ENCODE measurements at places on chromosomes 4 and X.
A peak's percentile ranks its signal among the peaks of the same experiment; 100 is the strongest.

DNA sequence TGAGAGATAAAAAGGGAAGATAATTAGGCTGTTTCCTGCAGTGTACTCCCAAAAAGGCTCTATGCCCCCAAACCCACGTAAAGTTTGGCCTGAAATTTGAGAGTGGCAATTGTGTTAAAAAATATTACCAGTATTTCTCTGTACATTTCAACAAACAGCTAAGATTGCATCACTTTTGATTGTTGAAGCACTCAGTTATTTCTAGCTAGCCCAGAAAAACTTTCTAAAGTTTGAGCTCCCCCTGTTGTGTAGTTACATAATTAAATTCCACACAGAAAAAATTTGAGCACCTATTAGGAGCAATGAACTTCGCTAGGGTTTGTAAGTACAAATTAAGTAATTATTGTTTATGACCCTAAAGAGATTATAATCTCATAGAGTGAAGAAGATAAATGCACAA lies 109.4 kb downstream of the DLG3 start:
- DNase-seq, result no peak

DNA sequence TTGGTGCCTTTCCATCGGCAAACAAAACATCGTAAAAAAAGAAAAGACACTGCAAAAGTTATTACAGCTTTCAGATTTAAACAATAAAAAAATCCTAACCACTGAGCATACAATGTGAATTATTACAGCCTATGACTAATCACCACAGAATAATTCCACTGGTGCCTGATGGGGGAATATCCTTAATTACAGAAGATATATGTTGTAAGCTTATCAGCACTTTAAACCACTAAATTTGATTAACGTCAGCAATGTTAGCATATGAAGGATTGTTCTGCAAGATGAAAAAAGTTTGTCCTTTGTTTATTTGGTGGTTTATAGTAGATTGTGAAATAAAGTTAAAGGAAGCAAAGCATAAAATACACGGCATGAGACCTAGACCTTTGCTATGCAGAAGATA lies 210.2 kb upstream of the ADAMTS3 start:
- no peak for DNase-seq

- no peak for DNase-seq
Observed at GRCh38 chr4:73673286-73673685, 53.0 kb upstream of the RASSF6 start.

DNA sequence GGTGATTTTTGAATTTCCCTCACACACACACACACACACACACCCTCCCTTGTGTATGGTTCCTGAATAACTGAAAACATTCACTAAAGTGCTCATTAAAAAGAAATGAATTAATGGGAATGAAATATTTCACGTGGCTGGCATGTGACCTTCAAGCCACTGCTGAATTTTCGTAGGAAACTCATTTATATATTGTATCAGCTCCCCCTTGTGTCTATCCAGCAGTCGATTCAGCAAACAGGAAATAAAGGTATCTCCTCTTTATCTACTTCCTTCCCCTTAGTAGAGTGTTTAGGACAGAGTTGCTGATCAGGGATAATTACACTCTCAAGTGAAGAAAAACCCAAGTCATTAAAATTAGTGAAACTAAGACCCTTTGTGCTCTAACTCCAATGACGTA lies 912.6 kb upstream of the LCORL start:
- DNase-seq, result no peak

DNA sequence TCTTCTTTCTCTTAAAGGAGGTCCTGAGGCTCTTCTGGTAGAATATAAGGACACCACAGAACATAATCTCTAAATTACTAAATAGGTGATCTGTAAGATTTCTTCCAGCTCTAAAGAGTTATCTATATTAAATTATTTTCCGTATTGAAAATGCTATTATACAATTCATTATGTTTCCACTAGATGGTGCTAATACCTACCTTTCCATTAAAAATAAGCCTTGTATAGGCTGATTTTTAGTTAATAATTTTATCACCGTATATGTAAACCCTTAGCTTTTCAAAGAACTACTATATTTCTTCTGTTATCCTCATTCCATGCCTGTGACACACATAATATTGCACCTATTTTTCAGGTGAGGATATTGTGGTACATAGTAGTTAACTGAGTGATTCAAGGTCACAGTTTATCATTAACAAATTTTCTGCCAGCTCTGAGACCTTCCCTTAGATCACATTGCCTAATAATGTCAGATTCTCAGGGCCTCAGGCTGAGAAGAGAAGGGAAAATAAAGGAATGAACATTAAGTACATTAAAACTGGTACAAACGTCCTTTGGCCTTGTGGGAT lies 138.8 kb downstream of the TEX11 start:
- DNase-seq, result peak; percentile 2

GRCh38 chr4:179110356-179110755 lies 1668.1 kb upstream of the AGA start:
- DNase-seq, result no peak

DNA sequence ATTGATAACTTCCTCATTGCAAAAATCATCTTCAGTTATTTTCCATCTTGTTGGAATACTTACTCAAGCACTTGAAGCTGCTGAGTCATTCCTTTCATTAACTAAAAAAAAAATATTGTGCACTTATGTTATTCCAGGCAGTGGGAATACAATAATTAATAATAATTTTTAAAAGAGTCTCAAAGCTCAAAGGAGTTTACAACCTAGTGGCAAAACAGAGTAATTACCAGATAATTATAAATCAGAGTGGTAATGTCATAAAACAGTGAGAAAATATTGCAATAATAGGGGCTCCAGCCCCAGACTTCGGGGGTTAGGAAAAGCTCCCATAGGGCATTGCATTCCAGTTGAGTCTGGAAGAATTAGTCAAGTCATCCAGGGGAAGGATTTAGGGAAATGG lies 79.6 kb downstream of the DDX53 start:
- DNase-seq, result no peak

DNA sequence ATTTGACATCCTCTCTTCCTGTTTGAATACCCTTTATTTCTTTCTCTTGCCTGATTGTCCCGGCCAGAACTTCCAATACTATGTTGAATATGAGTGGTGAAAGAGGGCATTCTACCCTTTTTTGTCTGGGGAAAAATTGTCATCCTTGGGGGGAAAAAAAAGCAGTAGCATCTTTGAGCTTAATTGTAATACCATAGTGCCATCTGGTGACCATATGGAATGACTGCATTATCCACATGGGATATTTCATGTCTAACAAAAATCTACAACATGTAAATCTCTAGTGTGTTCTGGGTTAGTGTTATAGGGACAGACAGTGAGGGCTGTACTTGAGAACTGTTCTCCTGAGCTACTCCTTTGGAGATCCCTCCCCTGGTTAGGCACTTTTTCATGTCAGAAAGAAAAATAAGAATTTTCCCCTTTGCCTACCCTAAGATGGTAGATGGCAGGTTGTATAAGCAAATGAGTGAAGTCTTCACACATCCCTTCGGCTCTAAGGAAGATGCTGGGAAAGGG lies 26.0 kb downstream of the CAPN6 start:
- DNase-seq, result peak; percentile 54

- no peak for DNase-seq
Observed at GRCh38 chrX:119997570-119997969, 54.0 kb upstream of the NKAP start.

DNA sequence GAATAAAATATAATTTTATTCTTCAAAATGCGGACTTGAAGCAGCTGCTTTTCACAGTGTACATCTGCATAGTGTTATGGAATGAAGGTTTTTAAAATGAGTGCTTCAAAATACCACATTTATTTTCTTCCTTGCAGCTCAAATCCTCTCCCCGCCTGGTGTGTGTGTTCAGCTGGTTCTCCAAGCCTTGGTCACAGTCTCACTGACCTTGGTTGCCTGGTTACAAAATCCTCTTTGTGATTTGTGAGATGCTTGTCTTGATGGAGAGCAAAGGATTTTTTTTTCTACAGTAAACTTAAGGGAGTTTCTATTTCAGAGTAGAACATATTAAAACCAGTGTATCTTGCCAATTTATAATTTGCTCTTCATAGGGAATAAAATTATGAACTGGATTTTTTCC lies 139.2 kb downstream of the PCDH18 start:
- DNase-seq, result no peak

DNA sequence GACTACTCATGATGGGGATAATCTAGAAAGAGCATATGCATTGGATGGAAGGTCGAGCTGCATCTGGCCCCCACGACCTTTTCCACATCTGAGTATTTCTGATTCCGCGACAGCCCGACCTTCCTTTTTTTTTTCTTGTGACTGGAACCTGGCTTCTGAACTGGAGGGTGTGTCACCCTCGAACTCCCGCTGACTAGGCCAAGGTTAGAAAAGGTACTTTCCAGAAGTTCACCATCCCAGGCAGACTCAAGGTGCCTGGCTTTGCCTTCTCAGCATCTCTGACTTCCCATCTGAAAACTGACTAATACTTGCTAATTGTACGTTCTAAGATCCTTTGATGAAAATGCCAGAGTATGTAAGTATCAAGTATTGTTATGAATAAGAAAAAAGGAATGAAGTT lies 49.3 kb upstream of the CD40LG start:
- no peak for DNase-seq

DNA sequence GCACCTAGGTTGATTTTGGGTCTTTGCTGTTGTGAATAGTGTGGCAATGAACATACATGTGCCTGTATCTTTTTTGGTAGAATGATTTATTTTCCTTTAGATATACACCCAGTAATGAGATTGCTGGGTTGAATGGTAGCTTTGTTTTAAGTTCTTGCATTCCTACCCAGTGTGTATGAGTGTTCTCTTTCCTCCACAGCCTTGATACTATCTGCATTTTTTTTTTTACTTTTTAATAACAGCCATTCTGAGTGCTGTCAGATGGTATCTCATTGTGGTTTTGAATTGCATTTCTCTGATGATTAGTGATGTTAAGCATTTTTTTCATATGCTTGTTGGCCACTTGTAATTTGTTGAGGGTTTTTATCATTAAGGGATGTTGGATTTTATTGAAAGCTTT lies 351.8 kb upstream of the GNPDA2 start:
- DNase-seq, result no peak

DNA sequence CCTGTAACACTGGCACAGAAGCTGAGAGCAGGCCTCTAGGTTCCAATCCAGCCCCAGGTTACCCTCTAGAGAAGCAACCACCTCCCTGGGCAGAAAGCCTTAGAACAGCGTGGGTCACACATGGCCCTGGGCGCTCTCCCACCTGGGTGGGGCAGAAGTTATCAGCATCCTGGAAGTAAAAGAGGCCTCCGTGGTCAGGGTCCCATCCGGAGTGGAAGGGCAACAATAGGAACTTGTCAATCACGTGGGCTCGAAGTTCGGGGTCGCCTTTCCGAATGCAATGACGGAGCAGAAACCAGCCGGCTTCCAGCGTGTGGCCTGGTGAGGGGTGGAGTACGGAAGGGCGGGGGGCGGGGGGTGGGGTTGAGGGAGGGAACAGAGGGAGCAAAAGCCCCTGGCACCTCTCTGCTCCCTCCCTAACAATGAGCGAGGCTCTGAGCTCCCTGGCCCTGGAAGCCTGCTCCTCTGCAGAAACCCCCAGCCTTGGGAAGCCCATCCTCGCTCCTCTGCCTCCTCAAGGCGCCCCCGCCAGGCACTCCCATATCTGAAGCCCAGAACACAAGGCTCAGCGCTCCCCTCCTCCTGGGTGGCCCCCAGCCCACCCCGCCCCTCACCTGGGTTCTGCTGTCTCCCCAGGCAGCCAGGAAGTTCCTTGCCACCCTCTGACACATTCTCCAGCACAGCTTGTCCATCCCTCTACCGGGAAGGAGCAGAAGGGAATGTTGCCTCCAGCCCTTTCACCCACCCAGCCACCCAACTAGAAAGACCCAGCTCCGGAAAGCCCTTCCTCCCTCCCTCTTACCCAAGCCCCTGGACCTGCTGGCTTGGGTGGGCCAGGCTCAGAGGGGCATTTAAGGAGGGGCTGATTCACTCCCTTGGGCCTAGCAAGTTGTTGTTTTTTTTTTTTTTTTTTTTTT lies 2.8 kb downstream of the RENBP start:
- no peak for DNase-seq

GRCh38 chr4:174775366-174775765 lies 53.7 kb downstream of the GLRA3 start:
- no peak for DNase-seq

DNA sequence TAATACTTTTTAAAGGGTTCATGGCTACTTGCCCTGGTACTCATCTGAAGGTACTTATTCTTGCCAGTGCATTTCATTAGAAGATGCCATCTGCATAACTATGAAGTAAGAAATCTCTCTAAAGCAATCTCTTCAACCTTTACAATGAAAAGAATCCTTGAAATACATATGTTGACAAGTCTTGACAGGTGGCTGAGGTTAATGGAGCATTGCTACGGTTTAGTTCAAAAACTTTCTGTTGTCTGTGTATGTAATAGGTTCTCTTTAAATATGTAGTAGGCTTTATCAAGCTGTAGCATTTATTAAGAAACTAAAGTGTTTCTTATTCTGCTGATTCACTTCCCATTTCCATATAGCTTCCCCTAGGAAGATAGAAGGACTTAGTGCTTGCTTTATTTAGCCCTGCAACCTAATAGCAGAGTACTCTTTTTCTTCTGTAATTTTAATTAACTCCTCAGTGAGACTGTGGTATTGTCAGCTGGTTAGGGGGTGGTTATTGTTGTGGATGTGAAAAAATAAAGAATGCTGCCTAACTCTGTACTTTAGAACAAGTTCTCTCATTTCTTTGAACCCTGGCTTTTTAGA lies 39.3 kb downstream of the SLAIN2 start:
- no peak for DNase-seq

DNA sequence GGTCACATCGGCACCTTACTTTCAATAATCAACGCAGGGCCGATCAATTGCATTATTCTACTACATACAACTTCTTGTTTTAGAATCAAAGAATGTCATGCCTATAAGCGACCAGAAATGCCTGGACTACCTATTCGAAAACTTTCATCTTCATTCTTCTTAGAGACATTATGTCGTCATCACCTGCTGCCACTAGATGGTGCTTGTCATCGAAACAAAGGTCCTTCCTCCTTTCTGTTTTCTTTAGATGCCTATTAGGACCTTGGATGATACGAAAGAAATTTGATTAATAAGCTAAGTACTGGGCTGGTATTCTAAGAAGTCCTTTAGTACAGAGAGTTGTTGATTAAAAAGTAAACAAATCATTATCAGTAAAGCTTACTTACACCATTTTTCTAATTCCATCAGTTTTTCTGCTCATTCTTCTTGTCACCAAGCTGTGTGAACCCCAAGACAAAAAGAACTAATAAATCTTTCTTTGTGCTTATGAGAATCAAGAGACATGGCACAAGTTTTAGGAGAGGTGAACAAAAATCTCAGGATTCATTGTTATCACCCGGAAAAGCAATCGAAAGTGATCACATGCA lies 154.5 kb upstream of the SLC4A4 start:
- DNase-seq, result peak; percentile 38

GRCh38 chr4:55435141-55435841 lies 39.5 kb downstream of the TMEM165 start:
- no peak for DNase-seq

- DNase-seq, result no peak
Observed at GRCh38 chr4:182074139-182074538, 169.1 kb upstream of the TENM3 start.

DNA sequence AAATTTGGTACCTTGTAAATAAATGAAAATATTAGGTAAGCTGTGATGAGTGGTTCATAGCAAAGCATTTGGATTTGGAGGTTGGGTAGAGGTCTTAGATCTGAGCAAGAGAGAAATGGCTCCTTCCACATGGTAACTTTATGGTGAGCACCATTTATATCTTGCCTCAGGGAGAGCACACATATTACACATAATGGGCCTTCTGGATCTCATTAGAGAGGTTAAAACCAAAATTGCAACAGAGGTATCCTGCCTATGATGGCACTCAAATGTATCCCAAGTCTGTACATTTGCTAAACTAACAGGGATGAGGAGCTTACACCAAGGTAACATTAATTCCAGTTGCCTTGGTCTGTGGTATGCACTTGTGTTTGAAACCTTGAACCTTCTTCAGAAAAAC lies 87.1 kb upstream of the PUDP start:
- no peak for DNase-seq

- DNase-seq, result no peak
Observed at GRCh38 chr4:1239141-1239949, 9.6 kb downstream of the CTBP1 start.
